NCI-H1694 treated with DMSO at 0.1 percent for 48 hours (cell line): ENCODE measurements at places on chromosomes 6 and 20.

DNA sequence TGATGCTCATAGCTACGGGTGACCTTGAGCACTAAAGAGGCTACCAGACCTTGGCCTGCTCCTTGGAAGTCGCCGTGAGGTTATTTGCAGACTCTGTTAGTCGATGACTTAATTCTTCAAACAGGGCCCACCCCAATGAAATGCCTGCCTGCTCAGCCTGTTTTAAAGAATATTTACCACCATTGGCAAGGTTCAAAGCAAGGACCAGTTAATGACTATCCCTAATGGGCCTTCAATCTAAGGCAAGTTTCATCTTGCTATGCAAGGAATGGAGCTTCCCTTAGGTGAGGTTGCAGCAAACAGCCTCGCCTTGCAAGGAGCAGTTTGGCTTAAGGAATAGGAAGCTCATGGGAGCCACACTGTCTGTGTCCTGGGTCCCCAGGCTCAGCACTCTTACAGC is 22.9 kb upstream of the SPO11 start:
- no peak for DNase-seq

DNA sequence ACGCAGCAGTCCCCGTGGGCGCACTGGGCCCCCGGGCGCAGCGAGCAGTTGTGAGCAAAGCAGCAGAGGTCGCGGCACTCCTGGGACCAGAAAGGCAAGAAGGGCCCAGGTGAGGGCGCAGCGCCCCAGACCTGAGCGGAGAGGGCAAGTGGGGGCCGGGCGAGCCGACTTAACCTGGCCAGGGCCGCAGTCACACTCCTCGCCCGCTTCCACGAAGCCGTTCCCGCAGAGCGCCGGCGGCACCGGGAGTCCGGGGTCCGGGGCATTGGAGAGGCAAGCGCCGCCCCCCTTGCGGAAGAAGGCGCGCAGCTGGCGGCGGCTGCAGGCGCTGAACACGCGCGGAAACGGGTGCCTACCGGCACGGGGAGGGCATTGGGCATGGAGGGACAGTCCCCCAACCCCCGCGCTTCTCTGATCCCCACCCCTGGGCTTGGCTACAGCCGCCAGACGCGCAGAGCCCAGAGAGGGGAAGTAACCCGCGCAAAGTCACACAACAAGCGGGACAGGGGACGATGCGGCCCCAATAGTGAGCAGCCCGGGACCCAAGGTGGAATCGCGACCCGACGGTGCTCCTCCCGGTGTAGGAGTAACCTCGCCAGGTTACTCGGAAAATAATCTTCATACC is 9.2 kb downstream of the ADAM33 start:
- no peak for DNase-seq

GRCh38 chr6:13295576-13295975 is 32.8 kb downstream of the TBC1D7 start:
- DNase-seq = no peak

DNA sequence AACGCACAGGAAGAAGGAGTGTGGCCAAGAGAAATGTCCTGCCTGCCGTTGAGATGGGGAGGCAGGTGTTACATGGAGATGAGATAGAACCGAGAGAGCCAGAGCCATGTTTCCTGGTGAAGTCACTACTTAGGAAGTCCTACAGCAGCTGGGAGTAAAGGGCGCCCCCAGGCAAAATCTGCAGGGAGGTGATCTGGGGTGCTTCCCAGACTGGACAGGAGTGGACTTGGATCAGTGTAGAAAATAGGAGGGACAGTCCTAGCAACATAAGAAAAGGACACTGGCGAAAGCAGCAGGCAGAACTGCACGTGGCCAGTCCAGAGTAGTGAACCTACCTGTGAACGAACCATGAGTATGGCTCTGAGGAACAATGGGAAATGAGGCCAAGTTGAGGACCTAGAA is 85.3 kb downstream of the CD164 start:
- no peak for DNase-seq

DNA sequence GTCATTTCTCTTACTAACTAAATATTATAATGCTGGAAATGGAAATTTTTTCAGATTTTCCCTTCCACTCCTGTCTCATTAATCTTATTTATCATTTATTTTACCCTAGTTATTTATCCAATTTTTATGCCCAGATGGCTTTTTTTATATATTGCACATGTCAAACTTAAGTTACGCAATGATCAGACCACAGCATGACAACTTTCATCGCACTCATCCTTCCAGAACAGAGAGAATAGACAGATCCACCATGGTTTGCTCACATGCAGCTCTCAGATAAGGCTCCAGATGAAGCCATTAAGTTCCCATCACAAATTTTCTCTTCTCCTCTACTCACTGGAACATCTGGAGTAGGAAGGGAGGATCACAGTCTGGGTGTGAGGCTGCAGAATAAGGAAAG is 48.7 kb downstream of the MAP7 start:
- DNase-seq = no peak

DNA sequence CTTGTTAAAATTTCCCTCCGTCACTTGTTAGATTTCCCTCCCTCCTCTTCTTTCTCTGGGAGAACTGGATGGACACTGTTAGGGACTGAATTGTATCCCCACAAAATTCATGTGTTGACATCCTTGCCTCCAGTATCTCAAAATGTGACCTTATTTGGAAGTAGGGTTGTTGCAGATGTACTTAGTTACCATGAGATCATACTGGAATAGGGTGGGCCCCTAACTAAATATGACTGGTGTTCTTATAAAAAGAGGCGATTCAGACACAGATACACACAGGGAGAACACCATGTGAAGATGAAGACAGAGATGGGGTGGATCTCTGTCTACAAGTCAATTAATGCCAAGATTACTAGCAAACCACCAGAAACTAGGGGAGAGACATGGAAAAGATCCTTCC is 139.5 kb downstream of the ALDH8A1 start:
- DNase-seq = no peak

GRCh38 chr6:118579786-118580185 is 31.7 kb downstream of the PLN start:
- DNase-seq = no peak

DNA sequence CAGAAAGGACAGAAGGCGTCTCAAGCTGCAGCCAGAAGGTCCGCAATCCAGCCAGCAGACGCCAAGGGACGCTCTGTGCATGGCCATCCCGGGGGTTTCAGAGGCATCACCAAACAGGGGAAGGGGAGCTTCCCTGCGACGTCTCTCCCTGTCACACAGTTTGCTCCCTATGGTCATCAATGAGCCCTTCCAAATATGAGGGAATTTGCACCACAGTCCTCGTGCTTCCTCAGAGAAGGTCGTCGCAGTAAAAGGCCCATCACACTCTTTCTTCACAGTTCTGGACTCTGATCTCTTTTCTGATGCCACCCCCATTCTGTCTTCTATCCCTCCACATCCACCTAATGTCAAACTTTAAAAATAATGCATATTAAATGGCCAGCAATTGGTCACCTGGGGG is 10.2 kb upstream of the FOXC1 start:
- DNase-seq = no peak

DNA sequence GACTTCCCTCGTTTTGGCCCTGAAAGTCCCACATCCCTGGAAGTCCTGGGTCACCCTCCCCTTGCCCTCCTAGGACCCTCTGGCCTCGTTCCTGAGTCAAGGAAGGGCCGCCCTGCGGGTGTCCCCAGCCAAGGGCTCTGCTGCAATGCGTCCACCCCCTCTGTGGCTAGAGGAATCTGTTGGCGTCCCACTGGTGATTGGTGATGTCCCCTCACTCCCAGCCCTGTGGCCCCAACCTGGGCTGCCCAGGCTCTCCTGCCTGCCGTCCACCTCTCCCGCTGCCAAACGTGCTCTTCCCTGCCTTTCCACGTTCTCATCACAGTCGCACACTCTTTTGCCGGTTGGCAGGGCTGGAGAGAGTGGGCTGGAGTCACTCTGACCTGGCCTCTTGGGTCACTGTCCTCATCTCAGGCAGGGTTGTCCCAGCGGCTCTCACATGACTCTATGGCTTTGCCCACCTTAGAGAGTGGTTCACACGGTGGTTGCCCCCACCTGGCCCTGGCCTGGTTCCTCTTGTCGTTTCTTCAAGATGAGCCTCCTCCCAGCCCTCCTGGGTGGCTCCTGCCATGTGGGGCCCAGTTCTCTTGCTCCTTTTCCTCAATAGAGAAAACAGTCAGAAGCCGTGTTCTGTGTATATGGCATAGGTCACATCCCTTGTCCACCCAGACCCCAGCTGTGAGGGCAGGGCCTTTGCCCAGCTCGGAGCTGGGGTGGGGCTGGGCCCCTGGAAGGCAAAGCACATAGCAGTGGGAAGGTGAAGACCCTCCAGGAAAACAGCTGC is 100.9 kb downstream of the TMEM242 start:
- DNase-seq = no peak

- DNase-seq = no peak
Observed at GRCh38 chr6:32867022-32867477, 13.1 kb downstream of the PSMB9 start.

- no peak for DNase-seq
Observed at GRCh38 chr20:58592076-58592695, 58.9 kb upstream of the STX16 start.

DNA sequence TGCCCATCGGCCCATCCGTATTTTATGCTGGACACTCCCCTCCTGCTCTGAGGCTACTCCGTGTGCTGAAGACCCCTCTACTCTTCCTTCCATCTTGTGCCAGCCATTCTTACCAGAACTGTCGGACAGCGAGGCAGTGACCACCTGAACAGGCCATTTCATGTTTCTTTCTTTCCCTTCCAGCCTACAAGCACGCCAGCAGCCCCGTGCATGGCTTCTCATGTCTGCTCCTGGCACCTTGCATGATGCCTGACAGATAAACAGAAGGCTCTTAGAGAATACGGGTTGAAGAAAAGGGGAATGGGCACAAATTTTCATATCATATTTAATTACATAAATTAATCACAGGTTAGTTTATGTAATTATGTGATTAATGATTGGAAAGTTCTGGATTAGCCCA is 95.7 kb downstream of the ARID1B start:
- DNase-seq = no peak

GRCh38 chr20:59519707-59520014 is 84.7 kb upstream of the PHACTR3 start:
- no peak for DNase-seq

DNA sequence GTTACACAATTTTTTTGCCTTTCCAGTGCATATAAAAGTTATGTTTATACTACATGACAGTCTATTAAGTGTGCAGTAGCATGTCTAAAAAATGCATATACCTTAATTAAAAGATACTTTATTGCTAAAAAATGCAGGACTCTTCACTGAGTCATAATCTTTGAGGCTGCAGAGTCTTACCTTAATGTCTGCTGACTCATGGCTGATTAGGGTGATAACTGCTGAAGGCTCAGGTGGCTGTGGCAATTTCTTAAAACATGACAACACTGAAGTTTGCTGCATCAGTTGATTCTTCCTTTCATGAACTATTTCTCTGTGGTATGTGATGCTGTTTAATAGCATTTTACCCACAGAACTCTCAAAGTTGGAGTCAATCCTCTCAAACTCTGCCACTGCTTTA is 19.1 kb downstream of the ZSCAN23 start:
- no peak for DNase-seq

DNA sequence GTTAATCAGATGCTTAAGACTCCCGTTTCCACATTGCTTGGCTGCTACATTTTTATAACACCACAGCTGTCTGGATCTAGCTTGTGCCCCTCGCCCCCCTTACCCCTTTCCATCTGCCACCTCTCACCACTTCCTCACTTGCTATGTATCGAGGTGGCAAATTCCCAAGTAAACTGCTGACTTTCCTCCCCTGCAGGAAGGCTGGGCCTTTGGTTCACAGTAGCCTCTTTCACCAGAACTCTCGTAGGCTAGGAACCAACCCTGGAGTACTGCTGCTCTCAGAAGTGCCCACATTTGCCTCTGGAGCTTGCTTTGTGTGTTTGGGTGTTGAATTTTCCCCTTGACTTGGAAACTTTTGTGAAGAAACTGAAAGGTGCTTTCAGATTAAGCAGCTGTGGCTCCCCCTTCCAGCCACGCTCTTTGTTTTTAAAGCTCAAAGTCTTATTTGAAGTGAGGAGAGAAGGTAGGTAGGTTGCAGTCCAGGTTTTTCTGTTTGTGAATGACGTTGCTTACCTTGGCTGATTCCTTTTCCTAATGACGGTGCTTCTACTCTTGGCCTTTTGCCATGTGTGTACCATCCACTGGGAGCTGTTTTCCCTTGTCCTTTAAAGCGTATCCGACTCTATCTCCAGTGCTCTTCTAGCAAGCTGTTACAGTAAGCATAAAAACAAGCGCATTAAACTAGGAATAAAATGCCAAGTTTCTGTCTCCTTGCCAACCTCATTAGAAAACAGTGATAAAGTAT is 90.4 kb downstream of the CARMIL1 start:
- peak; percentile 92 for DNase-seq

GRCh38 chr6:4153514-4153985 is 18.2 kb upstream of the ECI2 start:
- DNase-seq = no peak

DNA sequence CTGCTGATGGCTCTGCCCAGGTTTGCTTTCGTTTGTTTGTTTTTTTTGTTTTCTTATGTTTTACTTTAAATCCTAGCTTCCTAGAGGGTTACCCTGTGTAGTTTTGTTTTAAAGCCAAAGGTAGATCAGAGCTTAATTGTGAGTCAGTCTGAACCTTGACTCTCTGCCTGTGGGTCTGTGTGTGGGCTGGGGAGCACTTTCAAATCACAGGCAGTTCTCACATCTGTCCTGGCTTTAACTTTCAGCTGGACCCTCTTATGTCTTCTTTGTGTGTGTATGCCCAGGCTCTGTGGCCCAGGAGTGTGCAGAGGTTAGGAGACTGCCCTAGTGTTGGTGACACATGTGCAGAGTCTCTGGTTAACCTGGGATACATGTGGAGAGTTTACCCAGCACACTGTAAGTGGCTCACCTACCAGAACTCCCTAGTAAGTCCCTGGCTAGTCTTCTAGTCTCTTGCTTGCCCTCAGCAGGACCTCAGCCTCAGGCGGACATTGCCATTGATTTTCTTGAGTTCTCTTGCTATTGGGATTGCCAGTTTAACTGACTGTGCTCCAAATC is 19.0 kb downstream of the HIVEP1 start:
- no peak for DNase-seq

DNA sequence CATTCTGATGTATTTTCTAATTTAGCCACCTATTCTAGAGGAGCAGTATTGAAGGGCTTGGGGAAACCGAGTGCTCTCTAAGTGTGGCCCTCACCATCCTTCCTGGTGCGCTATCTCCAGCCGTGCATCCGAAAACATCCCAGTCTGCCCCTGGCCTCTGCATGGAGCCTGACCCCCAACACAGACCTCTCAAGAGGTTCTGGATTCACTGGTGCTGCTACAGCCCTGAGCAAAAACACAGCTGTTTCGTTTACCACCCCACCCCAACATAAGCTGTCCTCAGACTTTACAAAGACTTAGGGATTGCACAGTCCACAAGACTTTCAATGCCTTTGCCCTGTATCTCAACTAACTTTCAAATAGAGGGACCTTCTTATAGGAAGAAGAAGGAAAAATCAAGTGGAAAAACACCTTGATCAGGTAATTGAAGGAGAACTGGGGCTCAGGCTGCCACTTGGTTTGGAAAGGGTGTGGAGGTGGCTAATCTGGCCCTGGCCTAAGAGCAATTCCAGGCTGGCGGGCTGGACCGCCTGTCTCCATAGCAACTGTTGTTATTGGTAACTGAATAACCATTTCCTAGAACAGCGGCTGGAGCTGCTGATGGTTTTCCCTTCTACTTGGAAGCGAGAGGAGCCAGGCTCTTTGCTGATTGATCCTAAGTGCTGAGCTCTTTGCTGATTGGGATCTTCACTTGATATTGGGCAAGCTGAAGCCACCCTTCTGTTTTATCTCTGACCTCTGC is 90.2 kb upstream of the TOX2 start:
- DNase-seq = no peak

GRCh38 chr6:46269447-46270229 is 98.9 kb upstream of the ENPP5 start:
- DNase-seq = no peak

- no peak for DNase-seq
Observed at GRCh38 chr20:25369971-25370370, 20.7 kb downstream of the ABHD12 start.
